NCI-H2081 treated with DMSO at 0.1 percent for 48 hours (cell line): ENCODE measurements at places on chromosomes 4 and X.

DNA sequence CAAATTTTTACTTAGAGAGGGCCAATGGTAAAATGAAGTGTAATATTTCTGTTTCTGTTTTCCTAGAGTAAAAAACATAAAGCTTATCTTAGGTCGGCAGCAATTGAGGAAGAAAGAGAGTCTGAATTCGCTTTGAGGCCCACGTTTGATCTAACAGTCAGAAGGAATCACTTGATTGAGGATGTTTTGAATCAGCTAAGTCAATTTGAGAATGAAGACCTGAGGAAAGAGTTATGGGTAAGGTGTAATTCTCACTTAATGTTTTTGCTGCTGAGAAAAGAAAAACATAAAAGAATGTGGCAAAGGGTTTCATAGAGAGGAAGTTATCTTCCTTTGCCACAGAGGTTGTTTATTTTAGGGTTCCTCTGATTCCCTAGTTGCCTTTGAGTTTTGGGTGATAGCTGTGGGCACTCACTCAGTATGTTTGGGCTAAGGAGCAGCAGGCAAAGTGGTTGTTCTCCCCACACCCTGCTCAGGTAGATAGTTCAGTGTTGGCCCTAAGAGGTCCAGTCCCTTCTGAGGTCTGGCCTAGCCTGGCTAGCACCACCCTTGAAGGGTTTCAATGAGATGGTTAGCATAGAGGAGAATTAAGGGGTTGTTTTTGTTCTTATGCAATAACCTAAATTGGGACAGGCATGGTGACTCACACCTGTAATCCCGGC, 32.3 kb downstream of the HERC5 start:
- no peak for DNase-seq

GRCh38 chr4:1222036-1222789, 26.7 kb downstream of the CTBP1 start:
- no peak for DNase-seq

- no peak for DNase-seq
Observed at GRCh38 chr4:77074981-77075855, 571 bp downstream of the CCNI start.

DNA sequence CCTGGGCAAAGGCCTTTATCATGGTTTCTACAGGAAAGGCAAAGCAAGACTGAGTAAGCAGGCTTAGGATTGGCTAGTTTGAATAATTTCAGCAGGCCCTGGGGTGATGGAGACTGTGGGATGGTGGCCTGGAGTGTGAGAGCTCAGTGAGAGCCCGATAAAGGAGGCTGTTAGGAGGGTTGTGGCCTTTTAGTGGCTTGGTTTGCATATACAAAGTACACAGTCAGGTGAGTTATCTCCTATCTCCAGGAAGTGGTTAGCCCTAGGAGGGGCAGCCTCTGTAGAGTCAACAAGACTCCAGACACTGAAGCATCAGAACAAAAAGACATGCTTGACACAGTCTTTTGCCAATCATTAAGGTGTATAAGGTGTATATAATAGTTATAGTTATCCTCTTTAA, 157.2 kb downstream of the CFAP299 start:
- no peak for DNase-seq

GRCh38 chrX:71609095-71609750, 9.1 kb downstream of the CXCR3 start:
- DNase-seq, result no peak

DNA sequence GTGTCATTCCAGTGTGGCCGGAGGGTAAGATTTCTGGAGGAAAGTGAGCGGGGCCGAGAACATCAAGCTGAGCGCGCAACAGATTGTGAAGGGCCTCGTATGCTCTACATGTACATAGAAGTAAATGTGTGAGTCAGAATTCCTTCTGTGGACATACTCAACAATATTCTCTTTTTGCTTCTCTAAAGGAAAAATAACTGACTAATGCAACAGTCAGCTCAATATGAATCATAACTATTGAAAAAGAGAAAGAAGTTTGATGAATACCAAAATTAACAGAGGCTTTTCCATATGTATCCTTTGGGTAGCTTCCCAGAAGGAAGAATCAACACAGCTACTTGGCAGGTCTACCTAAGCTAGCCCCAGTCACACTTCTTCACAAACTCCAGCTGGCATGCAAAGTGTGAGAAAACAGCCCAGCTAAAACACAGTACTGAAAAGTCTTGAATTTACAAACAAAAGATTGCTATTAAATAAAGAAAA, 87.5 kb upstream of the ZFP42 start:
- DNase-seq, result no peak

DNA sequence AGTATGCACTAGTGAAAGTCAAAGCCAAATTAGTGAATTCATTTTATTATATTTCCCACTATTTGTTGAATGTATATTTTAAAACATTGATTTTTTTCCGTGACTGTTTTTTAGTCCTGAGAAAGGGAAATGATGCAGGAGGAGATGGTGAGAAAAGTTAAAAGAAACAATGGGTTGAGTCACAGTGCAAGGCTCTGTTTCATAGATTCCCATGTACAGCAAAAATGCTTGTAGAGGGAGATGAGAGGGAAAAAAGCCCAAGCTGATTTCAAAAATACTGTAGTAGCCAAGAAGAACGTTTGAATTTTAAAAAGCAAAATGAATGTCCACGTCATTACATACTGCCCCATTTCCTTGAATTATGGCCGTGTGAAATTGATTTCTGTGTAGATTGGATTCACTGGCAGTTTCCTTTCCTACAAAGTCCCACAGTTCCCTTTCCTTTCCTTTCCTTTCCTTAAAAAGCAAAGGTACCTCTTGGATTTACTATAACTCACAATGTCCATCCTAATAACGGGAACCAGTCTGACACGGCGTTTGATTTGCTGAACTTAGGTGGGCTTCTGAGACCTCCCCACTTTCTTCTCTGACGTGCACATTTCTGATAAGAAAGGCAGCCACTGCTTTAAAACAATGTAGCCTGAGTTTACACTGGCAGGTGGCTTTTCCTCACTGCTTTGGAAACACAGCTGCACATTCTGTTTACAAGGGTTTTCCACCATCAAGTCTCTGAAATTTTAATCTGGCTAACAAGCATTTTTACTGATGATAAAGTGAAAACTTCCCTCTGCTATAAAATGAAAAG, 63.7 kb downstream of the SPCS3 start:
- DNase-seq, result no peak

DNA sequence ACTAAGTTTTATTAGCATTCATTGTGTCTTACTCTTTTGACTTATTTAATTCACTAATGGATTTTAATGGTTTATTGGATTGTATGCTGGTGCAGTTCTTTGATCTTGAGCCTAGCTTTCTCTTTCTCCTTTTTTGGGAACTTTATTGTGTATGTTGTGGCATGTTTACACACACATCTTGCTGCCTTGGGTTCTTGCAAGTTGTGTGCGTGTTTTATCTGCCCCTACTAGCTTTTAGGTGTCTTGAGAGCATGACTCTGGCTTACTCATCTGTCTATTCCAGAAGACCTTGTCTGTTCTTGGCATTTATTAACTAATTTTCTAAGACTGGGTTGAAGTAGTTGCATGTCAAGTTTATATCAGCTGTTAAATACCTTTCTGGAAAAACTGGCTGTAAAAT, 2.7 kb downstream of the TMEM165 start:
- no peak for DNase-seq

DNA sequence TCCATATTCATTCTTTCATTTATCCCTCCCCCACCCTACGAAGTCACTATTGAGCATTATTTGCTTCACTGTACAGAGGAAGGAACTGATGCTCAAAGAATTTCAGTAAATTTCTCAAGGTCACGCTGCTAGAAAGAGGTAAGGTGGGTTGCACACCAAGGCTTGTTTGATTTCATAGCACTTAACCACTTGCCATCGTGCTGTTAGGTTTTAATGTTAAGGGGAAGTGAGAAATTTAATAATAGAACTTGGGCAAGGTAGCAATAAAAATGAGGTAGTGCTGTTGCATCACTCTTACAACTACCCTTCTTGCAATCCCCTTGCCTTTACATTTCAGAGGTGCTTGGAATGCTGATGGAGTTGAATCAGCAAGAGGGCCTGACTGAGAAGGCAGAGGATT, 343.1 kb downstream of the MID1IP1 start:
- no peak for DNase-seq

- DNase-seq, result no peak
Observed at GRCh38 chr4:154158361-154159155, 333.0 kb downstream of the DCHS2 start.

DNA sequence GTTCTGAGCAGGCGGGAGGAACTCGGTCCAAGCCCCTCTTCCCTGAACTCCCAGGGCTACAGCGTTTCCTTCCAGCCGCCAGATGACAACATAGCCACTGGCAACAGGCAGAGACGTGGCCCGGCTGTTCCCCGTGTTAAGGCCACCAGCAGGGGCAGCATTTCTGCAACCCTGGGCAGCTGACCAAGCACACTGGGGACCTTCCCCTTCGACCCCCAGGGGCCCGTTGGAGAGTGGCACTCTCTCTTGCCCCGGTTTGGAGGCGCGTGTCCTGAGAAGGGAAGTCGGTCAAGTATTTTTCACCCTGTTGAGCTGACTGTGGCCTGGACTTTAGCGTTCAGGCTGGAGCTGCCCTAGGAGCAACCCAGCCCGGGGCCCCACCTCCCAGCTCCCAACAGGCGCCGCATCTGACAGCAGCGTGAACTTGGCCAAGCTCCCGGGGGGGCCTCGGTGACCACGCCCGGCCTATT, 37.6 kb downstream of the ZBTB49 start:
- no peak for DNase-seq

- DNase-seq, result no peak
Observed at GRCh38 chr4:66539745-66540144, 869.5 kb upstream of the EPHA5 start.

- no peak for DNase-seq
Observed at GRCh38 chrX:48794340-48794910, 7.4 kb upstream of the HDAC6 start.

DNA sequence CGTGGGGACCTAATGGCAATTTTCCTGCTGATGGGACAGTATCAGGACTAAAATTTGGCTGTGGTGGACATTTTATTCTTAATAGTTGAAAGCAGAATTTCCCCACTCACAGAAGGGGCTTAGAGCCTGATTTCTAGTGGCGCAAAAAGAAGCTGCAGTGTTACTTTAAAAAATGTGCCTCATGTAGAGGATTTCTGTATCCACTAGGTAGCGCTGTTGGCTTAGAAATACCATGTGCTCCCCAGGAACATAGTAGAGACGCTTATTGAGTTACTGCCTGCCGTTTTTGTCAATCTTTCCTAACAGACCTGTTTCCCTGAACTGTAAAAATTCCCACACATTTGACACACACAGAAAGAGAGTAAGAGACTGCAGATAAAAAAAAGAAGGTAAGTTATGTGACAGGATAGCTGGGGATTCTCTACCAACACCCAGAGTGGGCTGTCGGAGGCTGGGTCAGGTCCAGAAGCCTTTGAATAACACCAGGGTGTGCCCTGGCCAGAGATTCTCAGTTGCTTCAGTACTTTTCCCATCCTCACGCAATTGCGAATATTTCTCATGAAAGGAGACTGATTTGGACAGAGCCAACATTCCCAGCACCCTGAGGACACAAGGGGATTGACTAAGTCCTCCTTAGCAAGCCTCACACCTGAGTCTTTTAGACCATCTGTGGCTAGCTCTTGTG, 88.4 kb downstream of the ZXDA start:
- DNase-seq, result no peak

DNA sequence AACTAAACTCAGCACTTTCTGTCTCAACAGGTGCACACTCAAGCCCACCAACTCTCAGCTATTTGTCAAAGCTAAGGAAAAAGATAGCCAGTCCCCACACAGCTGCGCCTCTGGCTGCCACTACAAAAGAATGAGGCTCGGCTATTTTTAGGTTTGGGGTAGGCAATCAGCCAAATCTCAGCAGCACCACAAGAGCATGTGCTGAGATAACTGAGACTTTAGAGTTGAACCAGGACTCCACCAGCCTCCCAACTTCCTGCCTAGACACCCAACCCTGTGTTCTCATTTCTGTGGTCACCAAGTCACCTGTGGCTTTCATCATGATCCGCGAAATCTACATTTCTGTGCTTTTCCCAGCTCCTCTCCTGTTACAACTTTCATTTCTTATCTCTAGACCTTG, 28.0 kb downstream of the DMD start:
- no peak for DNase-seq

DNA sequence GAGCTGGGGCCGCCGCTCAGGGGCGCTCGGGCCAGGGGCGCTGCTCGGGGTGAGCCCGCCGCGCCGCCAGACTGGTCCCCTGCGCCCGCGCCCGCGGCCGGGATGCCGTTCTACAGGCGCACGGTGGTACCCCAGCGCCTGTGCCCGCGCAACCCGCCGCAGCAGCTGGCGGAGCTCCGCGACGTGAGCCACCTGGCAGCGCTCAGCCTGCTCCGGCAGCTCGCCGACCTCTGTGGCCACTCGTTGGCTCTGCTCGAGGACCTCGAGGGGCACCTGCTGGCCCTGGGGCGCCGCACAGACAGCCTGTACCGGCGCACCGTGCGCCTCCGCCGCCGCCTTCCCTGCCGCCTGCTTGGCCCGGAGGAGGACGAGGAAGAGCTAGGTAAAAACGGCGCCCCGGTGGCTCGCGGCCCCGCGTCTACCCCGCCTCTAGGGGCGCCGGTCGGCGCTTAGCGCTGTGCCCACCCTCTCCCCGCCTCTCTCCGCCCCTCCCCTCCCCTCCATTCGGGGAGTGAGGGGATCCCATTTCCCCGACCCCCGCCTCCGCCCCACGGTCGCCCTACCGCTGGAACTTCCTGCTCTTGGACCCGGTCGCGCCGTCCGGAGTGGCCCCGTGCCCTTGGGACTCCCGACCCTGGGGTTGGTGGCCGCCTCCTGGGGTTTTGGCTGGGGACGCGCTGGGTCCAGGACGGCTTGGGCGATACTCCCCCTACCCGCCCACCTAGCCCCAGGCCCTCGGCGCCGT, 513 bp downstream of the NHSL2 start:
- DNase-seq, result no peak

- no peak for DNase-seq
Observed at GRCh38 chr4:48065587-48066052, 49.0 kb downstream of the NIPAL1 start.

GRCh38 chrX:17075004-17075403, 128.5 kb downstream of the REPS2 start:
- DNase-seq, result no peak

- no peak for DNase-seq
Observed at GRCh38 chr4:150336676-150337412, 245.1 kb upstream of the MAB21L2 start.

- no peak for DNase-seq
Observed at GRCh38 chrX:40504801-40505605, 75.8 kb upstream of the ATP6AP2 start.

GRCh38 chrX:151680805-151681204, 14.5 kb upstream of the PRRG3 start:
- DNase-seq, result no peak

GRCh38 chrX:149903889-149904748, 23.1 kb downstream of the MAGEA8 start:
- no peak for DNase-seq

DNA sequence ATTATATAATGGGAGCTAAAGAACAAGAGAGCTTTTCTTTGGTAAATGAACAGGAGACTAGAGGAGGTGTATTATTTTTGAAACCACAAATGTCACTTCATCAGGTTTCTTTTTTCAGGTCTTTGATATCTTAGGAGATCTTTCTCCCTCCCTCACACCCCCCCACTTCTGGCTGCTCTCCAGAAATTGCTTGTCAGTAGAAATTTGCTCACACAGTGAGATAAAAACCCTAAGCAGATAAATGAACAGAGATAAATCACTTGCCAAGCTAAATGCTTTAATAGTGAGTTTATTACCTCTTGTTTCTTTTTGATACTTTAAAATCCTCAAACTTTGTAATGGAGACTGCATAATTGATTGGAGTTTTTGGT, 421.2 kb upstream of the TENM3 start:
- DNase-seq, result no peak

GRCh38 chr4:76546327-76546726, 111.3 kb downstream of the SHROOM3 start:
- DNase-seq, result no peak

GRCh38 chrX:53086464-53086863, 4.3 kb downstream of the TSPYL2 start:
- no peak for DNase-seq
